ENCODE measurements at places on chromosomes 2 and 18.

GRCh38 chr18:60978338-60978737 is 354.9 kb upstream of the CDH20 start:
- DNase-seq, result peak; percentile 28

DNA sequence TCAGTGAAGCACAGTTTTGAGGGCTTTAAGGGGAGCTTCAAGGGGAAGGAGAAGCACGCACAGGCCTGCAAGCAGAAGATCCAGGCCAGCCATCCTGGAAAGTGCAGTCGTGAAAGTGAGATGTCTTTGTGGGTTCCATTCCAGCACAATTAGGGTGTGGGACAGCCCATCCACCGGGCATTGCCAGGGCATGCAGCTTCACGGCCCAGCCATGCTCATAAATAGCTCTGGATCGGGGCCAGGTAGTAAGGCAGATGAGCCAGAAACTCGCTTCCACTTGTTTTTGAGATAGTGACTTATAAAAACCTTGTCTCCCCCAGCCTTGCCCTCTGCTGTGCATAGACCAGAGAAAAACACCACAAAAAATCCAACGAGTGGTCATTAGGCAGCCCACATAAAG is 21.0 kb downstream of the KDSR start:
- no peak for DNase-seq

DNA sequence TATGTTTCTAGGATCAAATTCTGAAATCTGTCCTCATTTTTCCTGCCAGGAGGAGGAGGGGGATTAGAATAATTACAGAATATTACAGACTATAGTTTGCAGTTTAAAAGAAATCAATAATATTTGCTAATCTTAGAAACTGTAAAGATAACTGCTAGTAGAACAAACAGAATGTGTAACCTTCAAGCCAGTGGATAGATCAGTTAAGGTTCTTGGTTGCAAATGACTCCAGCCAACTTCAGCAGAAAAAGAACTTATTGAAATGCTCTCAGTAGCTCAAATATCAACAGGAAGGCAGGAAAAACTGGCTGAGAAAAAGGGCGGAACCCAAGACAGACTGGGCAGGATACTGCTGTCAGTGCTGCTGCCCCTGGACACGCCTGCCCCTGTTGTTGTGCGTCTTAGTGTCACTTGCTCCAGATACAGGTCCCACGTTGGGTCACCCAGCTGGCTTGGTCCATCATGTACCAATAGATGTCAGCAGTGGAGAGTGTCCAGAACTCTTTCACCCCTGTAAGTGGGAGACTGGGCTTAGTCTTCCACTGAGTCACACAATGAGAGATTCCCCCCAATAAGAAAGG is 10.2 kb downstream of the NMUR1 start:
- DNase-seq, result no peak

- DNase-seq, result peak; percentile 64
Measured at GRCh38 chr2:158457092-158457825, 507 bp downstream of the PKP4 start.

DNA sequence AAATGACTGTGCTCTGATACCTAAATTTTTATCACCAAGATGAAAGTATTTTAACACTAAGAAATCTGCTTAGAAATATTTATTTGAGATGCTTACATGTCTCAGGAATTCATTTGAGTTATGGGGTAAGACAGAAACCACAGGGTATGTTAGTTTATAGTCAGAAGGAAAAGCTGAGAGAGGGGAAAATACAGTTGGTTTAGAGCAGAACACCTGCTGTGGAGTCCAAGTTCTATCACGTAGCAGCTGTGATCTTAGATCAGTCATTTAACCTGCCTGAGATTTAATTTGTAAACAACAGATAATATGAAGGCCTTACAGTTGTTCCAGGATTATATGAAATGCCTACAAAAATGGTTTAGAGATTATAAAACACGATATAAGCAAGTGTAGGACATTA is 29.0 kb downstream of the PDE6D start:
- no peak for DNase-seq

DNA sequence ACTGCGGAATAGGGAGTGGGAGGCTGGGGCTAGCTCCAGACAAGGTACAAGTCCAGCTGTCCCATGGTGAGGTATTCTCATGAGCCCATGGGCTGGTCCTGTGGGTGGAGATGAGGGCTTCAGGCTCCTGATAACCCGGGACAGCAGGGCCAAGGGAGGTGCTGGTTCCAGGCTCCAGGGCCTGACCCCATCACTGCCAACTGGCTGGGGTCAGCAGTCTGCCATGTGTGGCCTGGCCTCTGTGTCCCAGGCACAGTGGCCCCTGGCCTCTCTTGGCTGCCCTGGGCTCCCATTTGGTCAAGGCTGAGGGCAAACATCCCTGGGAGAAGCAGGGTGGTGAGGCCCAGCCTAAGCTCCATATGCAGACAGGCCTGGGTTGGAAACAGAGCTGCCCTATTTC is 966 bp upstream of the OXER1 start:
- DNase-seq, result no peak

All from SW 1271 (cell line).